Activated CD4-positive, alpha-beta T cell treated with anti-CD3 and anti-CD28 coated beads, Interleukin-2, amount 10 ng/mL, durations not matched to agents 7 days and 5 days (primary cell): ENCODE measurements at places on chromosomes 3 and 15. TPM values are rescaled to one million over a fixed set of nuclear protein-coding genes. Genes with fewer than 3 reads are reported as not detected.

Gene RASGRP1
- total RNA-seq = 204 TPM

Gene SH2D7
- total RNA-seq = not detected

Gene PCLAF
- 121 TPM for total RNA-seq

Gene NEK11
- 1.6 TPM for total RNA-seq

Gene SHC4
- 0.46 TPM for total RNA-seq

Gene DLEC1
- total RNA-seq = 2.3 TPM

Gene LRRC57
- total RNA-seq = 20.3 TPM

DNA sequence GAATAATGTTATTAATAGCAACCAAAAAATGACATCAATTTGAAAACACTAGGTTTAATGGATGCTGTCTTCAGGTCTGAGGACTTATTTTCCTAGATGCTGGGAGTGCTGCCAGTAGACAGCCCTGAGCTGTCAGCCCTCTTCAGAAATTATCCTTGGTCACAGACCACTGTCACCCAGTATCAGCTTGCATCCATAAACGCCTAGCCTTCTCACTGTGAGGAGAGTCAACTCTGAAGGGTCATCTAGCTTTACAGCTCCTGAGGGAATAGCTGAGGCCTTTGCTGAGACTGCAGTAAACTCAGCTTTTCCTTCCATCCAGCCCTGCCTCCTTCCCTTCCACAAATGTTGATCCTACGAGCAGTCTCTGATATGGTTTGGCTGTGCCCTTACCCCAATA is 19.4 kb upstream of the MNS1 start:
- no peak overlapping the region for H3K4me3 ChIP-seq
- peaks cover 7% of the 10 kb centered on the region for H3K27me3 ChIP-seq
- DNase-seq = no peak
- no peaks in the 10 kb centered on the region for H3K4me1 ChIP-seq
- no peaks in the 10 kb centered on the region for H3K36me3 ChIP-seq

DNA sequence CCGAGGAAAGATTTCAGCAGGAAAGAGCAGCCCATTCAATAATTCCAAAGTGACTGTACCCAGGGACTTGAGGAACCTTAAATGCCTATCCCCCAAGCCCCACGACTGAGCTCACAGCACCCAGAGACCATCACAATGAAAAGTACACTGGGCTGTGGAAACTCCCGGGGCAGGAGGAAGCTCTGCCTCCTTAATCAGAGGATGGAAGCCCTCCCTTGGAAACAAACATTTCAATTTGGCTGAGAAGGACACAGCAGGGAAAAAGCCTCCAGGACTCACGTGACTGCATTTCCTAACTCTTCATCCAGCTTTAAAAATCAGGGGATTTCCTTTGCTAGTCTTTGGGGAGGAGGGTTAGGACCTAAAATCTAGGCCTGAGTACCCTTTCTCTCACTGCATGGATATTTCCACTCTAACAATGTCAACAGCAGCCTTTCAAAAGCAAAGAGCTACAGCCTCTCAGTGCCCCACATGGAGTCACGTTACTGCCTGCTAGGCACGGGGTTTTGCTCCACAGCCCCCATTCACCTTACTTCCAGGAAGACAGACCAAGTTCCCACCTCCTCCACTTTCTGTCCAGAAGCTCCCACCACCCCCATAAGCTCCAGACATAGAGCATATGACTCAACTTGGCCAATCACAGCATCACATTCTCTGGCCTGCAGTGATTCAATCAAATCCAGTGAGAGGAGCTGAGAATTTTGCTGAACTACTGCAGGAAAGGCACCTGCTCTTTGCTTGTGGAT is 68.9 kb upstream of the WNT5A start:
- no peak overlapping the region for H3K4me3 ChIP-seq
- DNase-seq = no peak
- no peak overlapping the region for H3K27ac ChIP-seq
- H3K27me3 ChIP-seq = no peaks in the 10 kb centered on the region
- H3K36me3 ChIP-seq = no peaks in the 10 kb centered on the region

DNA sequence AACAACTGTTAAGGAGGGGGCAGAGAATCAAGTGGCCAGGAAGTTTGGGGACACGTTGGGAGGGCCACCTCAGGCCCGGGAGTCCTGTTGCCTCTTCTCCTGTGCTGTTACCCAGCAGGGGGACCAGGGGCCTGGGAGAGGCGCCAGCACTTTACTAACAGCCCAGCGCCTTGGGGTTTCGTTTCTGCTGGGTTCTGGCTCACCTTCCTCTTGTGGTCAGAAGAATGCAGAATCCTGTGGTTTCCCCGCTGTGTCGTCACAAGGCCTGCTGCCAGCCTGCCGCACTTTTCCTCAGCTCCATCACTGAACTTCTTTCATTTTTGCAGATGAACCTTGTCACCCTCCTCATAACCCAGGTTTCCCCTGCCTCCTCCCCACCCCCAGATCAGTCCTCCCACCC is 67.7 kb downstream of the SLC30A4 start:
- H3K27ac ChIP-seq = peak overlapping the region; percentile 94
- peak overlapping the region; percentile 53 for H3K4me3 ChIP-seq
- DNase-seq = peak; percentile 85
- H3K4me1 ChIP-seq = peaks cover 56% of the 10 kb centered on the region
- H3K27me3 ChIP-seq = no peaks in the 10 kb centered on the region
- peaks cover 2% of the 10 kb centered on the region for H3K36me3 ChIP-seq

DNA sequence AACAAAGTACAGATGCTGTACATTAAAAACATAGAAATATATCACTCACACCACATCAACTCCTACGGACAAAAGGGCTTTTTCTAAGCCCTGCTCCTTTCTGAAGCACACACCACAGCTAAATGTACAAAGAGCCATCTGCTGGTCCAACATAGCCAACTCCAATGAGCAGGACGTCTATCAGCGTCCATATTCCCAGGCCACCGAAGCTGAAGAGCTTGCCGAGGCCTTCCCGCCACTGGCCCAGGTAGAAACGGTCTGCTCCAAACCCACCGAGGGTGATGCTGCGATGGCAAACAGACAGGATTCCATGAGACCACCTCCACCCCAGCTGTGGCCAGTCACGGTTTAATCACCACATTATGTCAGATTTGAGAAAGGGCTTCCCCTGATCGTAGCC is 9.8 kb downstream of the TM2D3 start:
- H3K27ac ChIP-seq = peak overlapping the region; percentile 93
- no peak for DNase-seq
- peaks cover 37% of the 10 kb centered on the region for H3K4me1 ChIP-seq
- H3K27me3 ChIP-seq = no peaks in the 10 kb centered on the region

- peaks cover 2% of the 10 kb centered on the region for H3K27me3 ChIP-seq
- no peak for DNase-seq
- H3K27ac ChIP-seq = no peak overlapping the region
- H3K4me3 ChIP-seq = no peak overlapping the region
- H3K36me3 ChIP-seq = no peaks in the 10 kb centered on the region
Measured at GRCh38 chr3:29649815-29650547, 369.1 kb downstream of the RBMS3 start.

DNA sequence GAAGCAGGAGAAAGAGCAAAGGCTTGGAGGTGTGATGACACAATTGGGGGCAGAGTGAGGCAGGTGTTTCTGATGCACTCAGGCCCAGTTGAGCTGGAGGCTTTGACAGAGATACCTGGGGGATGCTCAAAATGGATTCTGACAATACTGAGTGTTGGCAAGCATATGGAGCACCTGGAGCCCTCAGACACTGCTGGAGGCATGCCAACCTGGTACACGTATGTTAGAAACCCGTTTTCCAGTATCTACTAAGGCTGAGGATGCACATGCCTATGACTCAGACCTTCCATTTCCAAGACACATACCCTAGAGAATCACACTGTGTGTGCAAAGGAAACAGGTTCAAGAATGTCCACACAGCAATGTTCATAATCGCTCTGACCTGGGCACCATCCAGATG is 58.7 kb downstream of the WNT7A start:
- DNase-seq = no peak
- no peaks in the 10 kb centered on the region for H3K27me3 ChIP-seq
- no peaks in the 10 kb centered on the region for H3K4me1 ChIP-seq

GRCh38 chr3:157631478-157631877 is 128.3 kb upstream of the VEPH1 start:
- no peak overlapping the region for H3K4me3 ChIP-seq
- H3K27ac ChIP-seq = no peak overlapping the region
- H3K36me3 ChIP-seq = no peaks in the 10 kb centered on the region
- no peak for DNase-seq

- H3K27ac ChIP-seq = no peak overlapping the region
- H3K27me3 ChIP-seq = no peaks in the 10 kb centered on the region
- H3K4me1 ChIP-seq = peaks cover 52% of the 10 kb centered on the region
- no peak for DNase-seq
- peaks cover 90% of the 10 kb centered on the region for H3K36me3 ChIP-seq
Measured at GRCh38 chr15:38512901-38513300, 51.7 kb downstream of the RASGRP1 start.

DNA sequence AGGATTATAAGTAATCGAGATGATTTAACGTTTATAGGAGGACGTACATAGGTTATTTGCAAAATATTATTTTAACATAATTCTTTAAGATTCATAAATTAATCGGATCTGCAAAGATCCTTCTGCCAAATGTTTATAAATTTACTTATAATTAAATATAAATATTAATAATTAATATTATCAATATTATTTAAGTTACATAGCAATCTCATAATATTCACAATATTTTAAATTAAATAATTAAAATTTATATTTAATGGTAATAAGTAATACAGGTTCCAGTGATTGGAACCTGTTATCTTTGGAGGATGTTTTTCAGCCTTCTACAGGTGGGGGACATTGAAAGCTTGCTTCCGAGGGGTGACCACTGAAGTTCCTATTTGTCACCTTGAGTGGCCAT is 16.1 kb downstream of the WDR53 start:
- no peak overlapping the region for H3K27ac ChIP-seq
- no peak for DNase-seq
- H3K4me3 ChIP-seq = no peak overlapping the region
- H3K27me3 ChIP-seq = peaks cover under 1% of the 10 kb centered on the region
- H3K36me3 ChIP-seq = peaks cover 15% of the 10 kb centered on the region

DNA sequence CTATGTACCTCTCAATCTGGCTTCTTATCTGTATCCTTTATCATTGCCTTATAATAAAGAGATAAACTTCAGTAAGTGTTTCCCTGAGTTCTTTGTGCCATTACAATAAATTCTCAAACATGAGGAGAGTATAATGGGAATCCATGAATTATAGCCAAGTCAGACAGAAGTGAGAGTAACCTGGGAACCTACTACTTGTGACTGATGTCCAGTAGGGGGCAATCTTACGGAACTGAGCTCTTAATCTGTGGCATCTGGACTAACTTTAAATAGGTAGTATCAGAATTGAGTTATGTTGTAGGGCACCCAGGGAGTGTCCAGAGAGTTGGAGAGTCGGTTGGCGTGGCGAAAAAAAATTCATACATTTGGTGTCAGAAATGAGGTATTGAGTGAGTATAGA is 542.6 kb downstream of the ZBBX start:
- no peak overlapping the region for H3K4me3 ChIP-seq
- H3K27ac ChIP-seq = no peak overlapping the region
- no peaks in the 10 kb centered on the region for H3K4me1 ChIP-seq
- no peaks in the 10 kb centered on the region for H3K27me3 ChIP-seq
- DNase-seq = no peak

- H3K4me1 ChIP-seq = peaks cover 4% of the 10 kb centered on the region
- peaks cover 16% of the 10 kb centered on the region for H3K27me3 ChIP-seq
- DNase-seq = no peak
- no peak overlapping the region for H3K27ac ChIP-seq
- H3K36me3 ChIP-seq = no peaks in the 10 kb centered on the region
- no peak overlapping the region for H3K4me3 ChIP-seq
Measured at GRCh38 chr3:167884481-167884880, 149.0 kb downstream of the SERPINI1 start.
